Naive thymus-derived CD8-positive, alpha-beta T cell (primary cell): ENCODE measurements at places on chromosomes 4 and X.

GRCh38 chr4:109214622-109215301 is 87.7 kb downstream of the COL25A1 start:
- H3K27ac ChIP-seq: no peak overlapping the region
- H3K4me1 ChIP-seq: no peaks in the 10 kb centered on the region
- no peak for DNase-seq
- H3K4me3 ChIP-seq: no peak overlapping the region

GRCh38 chrX:31969714-31970113 is 897.9 kb upstream of the FTHL17 start:
- H3K4me3 ChIP-seq: no peak overlapping the region
- no peaks in the 10 kb centered on the region for H3K4me1 ChIP-seq
- H3K36me3 ChIP-seq: no peaks in the 10 kb centered on the region
- H3K27ac ChIP-seq: no peak overlapping the region
- no peaks in the 10 kb centered on the region for H3K27me3 ChIP-seq
- no peak for DNase-seq

GRCh38 chr4:170093973-170094535 is 4.3 kb upstream of the AADAT start:
- no peak overlapping the region for H3K27ac ChIP-seq
- peaks cover 10% of the 10 kb centered on the region for H3K4me1 ChIP-seq
- H3K27me3 ChIP-seq: peaks cover 25% of the 10 kb centered on the region

GRCh38 chr4:180852738-180853137 is 1390.5 kb upstream of the TENM3 start:
- no peaks in the 10 kb centered on the region for H3K36me3 ChIP-seq
- H3K27ac ChIP-seq: no peak overlapping the region
- no peaks in the 10 kb centered on the region for H3K27me3 ChIP-seq

DNA sequence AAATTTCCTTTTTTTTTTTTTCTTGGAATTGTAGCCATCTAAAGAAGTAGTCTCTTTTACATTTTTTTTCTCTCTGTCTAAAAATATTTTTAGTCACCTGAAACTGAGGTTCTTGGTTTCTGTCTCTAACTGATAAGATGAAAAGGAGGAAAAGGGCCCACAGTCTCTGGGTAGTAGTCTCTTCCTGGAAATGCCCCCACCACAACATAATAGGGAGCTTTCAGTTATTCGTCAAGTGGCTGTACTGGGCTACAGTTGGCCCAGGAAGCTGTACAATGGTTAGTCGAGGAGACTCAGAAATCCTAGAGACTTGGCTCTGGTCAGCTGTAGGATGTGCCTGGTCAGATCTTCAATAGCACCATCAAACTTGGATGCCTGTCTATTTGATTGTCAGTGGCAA is 163.4 kb downstream of the ACTRT1 start:
- no peak overlapping the region for H3K27ac ChIP-seq
- H3K27me3 ChIP-seq: no peaks in the 10 kb centered on the region
- no peaks in the 10 kb centered on the region for H3K36me3 ChIP-seq
- H3K4me1 ChIP-seq: no peaks in the 10 kb centered on the region
- H3K4me3 ChIP-seq: no peak overlapping the region
- no peak for DNase-seq

DNA sequence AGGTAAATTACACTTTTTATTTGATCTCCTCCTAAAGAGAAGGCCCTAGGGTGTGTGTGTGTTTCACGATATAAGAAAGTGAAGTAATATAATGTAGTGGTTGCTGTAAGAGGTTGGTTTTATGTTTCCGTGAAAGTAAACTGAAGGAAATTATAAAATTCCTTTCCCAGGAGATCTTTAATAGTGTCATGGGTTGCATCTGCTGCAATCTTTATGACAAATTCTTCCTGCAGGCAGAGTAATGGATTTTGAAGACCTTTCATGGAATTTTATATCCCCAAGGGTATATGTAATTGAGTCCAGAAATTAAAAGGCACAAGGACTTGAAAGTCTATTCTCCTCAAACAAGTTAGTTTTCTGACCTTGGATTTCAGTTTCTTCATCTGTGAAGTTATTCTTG is 538.6 kb downstream of the ANKRD50 start:
- no peaks in the 10 kb centered on the region for H3K27me3 ChIP-seq
- no peak overlapping the region for H3K27ac ChIP-seq
- DNase-seq: no peak
- H3K4me3 ChIP-seq: no peak overlapping the region
- no peaks in the 10 kb centered on the region for H3K36me3 ChIP-seq
- no peaks in the 10 kb centered on the region for H3K4me1 ChIP-seq

GRCh38 chr4:155676430-155676825 is 9.8 kb downstream of the GUCY1A1 start:
- H3K27ac ChIP-seq: no peak overlapping the region
- DNase-seq: no peak
- no peaks in the 10 kb centered on the region for H3K36me3 ChIP-seq
- no peak overlapping the region for H3K4me3 ChIP-seq
- H3K27me3 ChIP-seq: peaks cover 11% of the 10 kb centered on the region
- H3K4me1 ChIP-seq: peaks cover 13% of the 10 kb centered on the region

DNA sequence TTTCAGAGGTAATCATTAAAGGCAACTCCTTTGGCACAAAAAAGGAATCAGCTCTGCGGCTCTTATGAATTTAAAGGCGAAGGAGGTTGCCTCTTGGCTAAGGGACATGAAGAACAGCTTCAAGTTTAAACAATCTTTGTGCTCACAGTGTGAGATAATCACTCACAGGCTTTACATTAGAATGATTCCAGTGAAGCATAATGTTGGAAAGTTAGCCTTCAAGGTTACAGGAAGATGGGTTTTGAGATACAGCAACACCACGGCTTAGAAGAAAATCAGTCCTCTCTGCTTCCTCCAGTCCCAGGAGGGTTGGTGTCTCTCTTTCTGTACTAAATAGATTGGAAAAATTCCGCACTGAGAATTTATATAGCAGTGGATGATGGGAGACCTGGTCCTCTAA is 11.6 kb upstream of the SCD5 start:
- H3K4me1 ChIP-seq: peaks cover 7% of the 10 kb centered on the region
- H3K4me3 ChIP-seq: no peak overlapping the region
- no peaks in the 10 kb centered on the region for H3K36me3 ChIP-seq
- no peaks in the 10 kb centered on the region for H3K27me3 ChIP-seq

GRCh38 chrX:9164086-9164485 is 130.2 kb upstream of the FAM9B start:
- peaks cover 5% of the 10 kb centered on the region for H3K36me3 ChIP-seq
- H3K4me1 ChIP-seq: peaks cover 28% of the 10 kb centered on the region
- H3K27me3 ChIP-seq: no peaks in the 10 kb centered on the region
- no peak overlapping the region for H3K27ac ChIP-seq
- DNase-seq: no peak

DNA sequence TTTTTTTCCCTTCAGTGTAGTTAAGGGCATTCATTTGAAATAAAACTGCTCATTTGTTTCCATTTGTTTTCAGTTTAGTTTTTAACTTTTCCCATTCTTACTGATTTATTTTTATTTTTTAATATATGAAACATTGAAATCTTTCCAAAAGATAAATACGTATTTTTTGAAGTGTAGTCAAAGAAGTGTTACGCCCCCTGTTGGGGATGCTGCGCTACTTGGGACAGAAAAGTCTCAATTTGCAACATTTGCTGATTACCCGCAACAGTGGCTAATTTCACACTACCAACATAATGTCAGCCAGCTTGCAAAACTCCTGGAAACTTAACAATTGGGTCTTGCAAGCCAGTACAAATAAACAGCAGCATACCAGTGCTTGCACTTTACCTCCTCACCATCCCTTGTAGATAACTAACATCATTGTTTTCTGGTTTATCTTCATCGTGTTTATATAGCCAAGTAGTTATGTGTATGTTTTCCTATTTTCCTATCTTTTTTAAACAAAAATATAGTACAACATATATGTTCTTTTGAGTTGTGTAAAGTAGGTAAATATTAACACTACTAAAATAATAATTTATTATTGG is 158.6 kb downstream of the STPG2 start:
- H3K27me3 ChIP-seq: peaks cover 4% of the 10 kb centered on the region
- DNase-seq: no peak
- H3K4me3 ChIP-seq: no peak overlapping the region
- no peaks in the 10 kb centered on the region for H3K4me1 ChIP-seq

DNA sequence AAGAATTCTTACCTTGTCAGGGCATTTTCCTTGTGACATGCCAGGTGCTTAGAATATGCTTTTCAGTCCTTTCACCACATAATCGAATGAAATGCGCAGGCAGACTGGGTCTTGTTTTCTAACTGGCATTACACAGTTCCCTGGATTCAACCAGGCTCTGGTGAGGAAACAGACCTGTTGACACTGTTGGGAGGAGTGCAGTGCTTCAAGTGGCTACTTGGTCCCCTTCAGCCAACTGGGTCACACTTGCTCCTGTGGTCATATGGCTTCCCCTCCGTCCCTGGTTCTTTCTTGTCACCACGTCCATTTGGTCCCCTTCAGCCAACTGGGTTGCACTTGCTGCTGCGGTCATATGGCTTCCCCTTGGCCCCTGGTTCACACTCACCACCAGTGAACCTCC is 9.7 kb downstream of the SMIM20 start:
- H3K4me3 ChIP-seq: no peak overlapping the region
- DNase-seq: no peak
- no peaks in the 10 kb centered on the region for H3K27me3 ChIP-seq
- no peak overlapping the region for H3K27ac ChIP-seq
- H3K36me3 ChIP-seq: no peaks in the 10 kb centered on the region

GRCh38 chr4:132230025-132230424 is 919.1 kb upstream of the PCDH10 start:
- no peaks in the 10 kb centered on the region for H3K27me3 ChIP-seq
- H3K4me3 ChIP-seq: no peak overlapping the region
- no peak for DNase-seq
- H3K27ac ChIP-seq: no peak overlapping the region
- H3K4me1 ChIP-seq: no peaks in the 10 kb centered on the region
- H3K36me3 ChIP-seq: no peaks in the 10 kb centered on the region

DNA sequence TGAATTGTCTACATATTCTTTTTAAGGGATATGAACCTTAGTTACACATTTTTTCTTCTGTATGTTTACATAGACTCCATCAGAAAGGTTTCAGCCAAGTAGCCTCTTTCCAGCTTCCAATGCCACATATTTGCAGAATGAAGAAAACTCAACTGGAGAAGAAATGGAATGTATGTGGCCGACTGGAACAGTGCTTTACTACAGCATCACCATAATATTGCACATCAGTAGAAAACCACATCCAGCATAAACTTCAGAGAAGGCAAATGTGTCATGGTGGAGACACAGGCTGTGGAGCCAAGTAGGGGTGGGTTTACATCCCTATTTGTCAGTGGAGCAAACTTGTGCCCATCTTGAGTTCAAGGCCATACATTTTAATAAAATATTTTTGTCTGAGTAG is 204.8 kb upstream of the LDB2 start:
- no peak for DNase-seq
- no peak overlapping the region for H3K27ac ChIP-seq
- no peaks in the 10 kb centered on the region for H3K27me3 ChIP-seq
- H3K4me3 ChIP-seq: no peak overlapping the region

- no peak for DNase-seq
- no peaks in the 10 kb centered on the region for H3K4me1 ChIP-seq
- H3K36me3 ChIP-seq: no peaks in the 10 kb centered on the region
- no peak overlapping the region for H3K27ac ChIP-seq
Measured at GRCh38 chr4:90441770-90442169, 314.6 kb downstream of the CCSER1 start.

DNA sequence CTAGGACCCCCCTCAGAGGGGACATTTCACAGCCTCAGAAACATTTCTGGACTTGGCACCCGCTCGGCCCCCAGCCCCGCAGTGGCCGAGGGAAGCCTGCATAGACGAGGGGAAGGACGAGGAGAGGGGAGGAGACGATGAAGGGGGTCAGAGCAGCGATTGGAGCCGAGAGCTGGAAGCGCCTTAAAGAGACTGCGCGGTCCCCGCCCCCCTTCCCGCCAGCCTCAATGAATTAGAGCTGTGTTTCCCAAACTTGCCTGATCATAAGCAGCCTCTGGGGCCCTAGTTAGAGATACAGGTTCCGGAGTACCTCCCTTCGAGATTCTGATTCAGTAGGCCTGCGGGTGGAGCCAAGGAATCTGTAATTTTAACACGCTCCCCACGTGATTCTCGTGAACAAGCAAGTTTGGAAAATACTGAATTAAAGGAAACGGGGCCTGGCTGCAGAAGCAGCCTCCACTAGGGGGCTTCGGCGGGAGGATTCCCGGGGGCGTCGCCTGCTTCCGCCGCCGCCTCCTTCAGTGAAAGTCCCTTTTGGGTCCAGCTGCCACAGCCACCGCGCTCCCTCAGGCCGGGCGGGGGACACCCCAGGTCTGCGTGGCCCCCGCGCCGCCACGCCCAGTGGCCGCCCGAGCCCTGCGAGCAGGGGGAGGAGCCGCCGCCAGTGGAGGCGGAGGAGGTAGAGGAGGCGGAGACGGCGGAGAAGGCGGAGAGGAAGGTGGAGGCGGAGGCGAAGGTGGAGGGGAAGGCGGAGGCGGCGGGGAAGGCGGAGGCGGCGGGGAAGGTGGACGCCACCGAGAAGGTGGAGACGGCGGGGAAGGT is at the start of gene USP27X:
USP27X (plus strand) TSS at position 651 of the 822 bp plus-strand sequence. CDS start 824 bp downstream, outside the sequence.
- peak within 1 kb of the TSS; percentile 89 for H3K27ac ChIP-seq
- H3K4me1 ChIP-seq: peaks cover 36% of the 10 kb centered on the region
- H3K36me3 ChIP-seq: peaks cover 2% of the 10 kb centered on the region
- peak; percentile 69 for DNase-seq
- peak within 1 kb of the TSS; percentile 83 for H3K4me3 ChIP-seq
- no peaks in the 10 kb centered on the region for H3K27me3 ChIP-seq
